Esophagus squamous epithelium (tissue), 5 donors: ENCODE measurements at places on chromosomes 6 and 20.

DNA sequence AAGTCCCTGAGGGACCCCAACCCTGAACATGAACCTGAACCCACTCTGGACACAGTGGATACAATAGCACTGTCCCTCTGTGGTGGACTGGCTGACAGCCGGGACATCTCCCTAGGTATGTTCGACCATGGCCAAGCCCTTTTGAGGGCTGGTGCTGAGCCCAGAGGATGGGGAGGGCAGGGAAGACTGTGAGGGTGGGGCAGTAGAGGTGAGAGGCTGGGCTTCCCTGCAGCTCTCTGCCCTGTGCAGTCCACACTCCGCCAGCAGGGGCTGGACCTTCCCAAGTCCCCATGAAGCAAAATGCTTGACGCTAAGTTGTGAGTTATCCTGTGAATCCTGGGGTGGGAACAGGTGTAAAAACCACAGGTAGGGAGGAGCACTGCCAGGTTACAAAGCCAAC lies 11.5 kb downstream of the LPIN3 start:
- no peak for DNase-seq

- DNase-seq, result no peak
These were observed 24.4 kb downstream of the CNBD2 start for GRCh38 chr20:35992713-35993335.

- no peak for DNase-seq
These were observed 118.4 kb upstream of the RUNX2 start for GRCh38 chr6:45209762-45210161.

DNA sequence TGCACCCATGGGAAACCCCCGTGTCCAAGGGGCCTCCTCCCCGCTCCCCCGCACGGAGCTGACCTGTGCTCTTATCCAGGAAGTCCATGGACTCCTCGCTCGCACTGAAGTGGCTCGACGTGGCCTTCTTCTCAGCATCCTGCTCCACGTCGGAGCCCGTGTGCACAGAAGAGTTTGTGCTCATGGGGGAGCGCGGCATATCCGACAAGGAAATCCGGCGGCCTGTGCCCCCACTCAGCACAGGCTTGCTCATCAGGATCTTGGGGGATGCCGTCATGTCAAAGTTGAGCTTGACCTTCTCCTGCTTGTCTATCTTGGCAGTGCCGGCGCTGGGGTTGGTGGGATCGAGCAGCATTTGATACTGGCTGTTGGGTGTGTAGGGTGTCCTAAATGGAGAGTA lies 80.2 kb downstream of the ZMYND8 start:
- no peak for DNase-seq

DNA sequence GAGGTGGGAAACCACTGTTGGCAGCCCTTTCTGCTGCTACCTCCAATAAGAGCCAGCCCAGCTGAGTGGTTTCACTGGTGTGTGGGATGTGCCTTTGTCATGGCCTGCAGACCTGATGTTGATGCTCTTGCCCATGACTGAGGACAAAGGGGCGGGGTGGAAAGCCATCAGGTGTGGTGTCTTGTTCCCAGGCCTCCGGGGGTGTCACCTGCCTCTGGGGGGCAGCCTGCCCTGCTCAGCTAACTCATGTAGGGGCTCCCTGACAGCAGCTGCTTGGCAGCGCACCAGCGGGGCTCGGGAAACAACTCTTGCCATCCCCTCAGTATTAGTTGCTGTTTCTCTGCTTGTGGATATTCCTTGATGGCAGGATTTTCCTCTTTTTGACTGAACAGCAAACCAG lies 91.3 kb downstream of the LYRM2 start:
- no peak for DNase-seq

GRCh38 chr20:46894579-46894958 lies at the start of gene EYA2:
Gene EYA2, plus strand, starts transcription at chr20:46894843. Its CDS starts 95,168 bp downstream, at chr20:46990011.
- no peak for DNase-seq

DNA sequence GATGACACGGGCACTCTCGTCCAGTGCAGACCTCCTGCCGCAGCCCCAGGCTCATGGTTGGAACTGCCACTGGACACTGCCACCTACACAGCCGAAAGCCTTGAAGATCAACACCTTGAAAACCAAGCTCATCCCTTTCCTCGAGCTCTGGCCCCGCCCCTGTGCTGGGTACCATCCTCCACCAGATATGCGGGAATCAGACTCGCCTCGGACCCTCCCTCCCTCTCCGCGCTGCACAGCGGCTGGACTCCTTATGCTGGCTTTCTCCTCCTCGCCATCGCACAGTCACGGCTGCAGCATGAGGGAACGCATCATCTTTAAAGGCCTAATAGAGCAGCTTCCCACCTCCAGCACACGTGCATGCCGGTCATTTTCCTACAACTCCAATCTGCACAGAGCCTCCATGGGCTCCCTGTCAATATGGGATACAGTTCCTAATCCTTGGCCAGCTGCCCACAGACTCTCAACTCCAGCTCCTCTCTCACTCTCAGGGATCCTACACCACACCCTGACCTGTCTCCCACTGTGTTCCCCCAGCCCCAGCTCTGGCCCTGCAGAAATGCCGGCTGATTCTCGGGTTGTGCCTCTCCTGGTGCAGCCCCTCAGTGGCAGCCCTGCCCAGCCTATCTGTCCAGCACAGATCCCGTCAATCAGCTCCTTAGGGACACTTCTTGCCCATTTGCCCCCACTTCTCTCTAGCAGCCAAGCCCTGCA lies 23.2 kb downstream of the TXNDC5 start:
- DNase-seq, result no peak

GRCh38 chr6:147310521-147310920 lies 106.3 kb downstream of the STXBP5 start:
- no peak for DNase-seq

DNA sequence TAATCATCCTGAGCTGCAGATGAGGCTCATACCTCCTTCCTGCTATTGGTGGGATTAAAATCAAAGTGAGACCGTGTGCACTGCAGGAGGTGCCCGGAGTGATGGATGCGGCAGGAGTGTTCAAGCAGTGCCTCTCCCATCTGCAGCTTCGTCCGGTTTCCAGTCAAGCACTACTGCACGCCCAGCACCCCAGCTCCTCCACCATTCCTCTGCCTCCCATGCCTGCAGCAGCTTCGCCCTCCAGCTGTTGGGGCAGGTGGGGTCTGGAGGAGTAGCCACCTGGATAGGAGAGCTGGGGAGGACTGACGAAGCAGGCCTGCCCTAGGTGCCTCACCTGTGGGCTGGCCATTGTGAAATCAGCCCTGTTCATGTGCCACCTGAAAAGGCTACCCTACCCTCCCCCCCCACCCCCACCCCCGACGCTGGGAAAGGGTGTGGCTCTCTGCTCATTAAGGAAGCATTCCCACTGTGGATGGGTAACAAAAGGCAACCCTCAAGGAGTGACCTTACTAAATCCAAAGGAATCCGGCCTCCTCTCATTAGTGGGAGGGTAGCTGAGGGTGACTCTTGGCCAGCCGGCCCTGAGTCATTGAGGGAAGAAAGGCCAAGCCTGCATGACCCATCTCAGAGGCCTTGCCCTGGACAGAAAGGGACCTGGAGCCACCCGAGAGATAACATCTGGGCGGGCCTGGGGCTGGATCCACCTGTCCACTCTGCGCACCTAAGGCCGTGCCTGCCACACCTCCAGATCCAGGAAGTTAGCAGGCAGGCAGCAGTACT lies 115.9 kb upstream of the ARMC2 start:
- no peak for DNase-seq

- no peak for DNase-seq
These were observed 10.5 kb upstream of the FAM83C start for GRCh38 chr20:35302421-35303335.
